Naive thymus-derived CD8-positive, alpha-beta T cell (primary cell): ENCODE measurements at places on chromosomes 5 and 9. TPM values are rescaled to one million over a fixed set of nuclear protein-coding genes. Genes with fewer than 3 reads are reported as not detected.

DNA sequence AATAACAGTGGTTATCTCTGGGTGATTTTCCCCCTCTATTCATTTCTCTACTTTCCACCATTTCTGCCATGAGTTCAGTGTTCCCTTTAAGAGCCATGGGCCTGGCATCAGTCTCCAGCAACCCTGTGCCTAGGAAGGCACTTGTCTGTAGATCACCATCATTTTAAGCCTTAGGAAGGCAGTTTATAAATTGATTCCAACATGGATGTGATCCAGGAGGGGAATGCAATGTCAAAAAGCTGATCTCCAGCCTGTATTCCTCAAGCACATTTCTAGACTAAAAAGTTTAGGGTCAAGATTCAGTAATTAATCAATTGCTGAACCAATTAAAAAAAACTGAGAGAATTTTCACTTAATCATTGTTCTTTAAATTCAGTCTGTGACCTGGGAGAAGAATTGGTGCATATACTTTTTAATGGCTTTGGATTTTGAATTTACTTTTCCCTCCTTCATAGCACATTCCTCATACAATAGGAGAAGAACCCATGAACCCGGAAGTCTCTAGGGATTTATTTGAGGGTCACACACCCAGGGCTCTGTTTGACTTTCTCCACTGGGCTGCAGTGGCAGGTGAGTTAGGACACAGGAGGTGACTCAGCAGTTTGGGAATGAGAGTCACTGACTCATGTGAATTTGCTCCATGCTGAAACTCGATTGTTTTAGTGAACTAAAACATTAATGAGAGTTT lies 6.1 kb upstream of the ERMP1 start:
- no peaks in the 10 kb centered on the region for H3K27me3 ChIP-seq
- no peaks in the 10 kb centered on the region for H3K36me3 ChIP-seq
- H3K4me1 ChIP-seq = peaks cover 58% of the 10 kb centered on the region
- H3K4me3 ChIP-seq = no peak overlapping the region

DNA sequence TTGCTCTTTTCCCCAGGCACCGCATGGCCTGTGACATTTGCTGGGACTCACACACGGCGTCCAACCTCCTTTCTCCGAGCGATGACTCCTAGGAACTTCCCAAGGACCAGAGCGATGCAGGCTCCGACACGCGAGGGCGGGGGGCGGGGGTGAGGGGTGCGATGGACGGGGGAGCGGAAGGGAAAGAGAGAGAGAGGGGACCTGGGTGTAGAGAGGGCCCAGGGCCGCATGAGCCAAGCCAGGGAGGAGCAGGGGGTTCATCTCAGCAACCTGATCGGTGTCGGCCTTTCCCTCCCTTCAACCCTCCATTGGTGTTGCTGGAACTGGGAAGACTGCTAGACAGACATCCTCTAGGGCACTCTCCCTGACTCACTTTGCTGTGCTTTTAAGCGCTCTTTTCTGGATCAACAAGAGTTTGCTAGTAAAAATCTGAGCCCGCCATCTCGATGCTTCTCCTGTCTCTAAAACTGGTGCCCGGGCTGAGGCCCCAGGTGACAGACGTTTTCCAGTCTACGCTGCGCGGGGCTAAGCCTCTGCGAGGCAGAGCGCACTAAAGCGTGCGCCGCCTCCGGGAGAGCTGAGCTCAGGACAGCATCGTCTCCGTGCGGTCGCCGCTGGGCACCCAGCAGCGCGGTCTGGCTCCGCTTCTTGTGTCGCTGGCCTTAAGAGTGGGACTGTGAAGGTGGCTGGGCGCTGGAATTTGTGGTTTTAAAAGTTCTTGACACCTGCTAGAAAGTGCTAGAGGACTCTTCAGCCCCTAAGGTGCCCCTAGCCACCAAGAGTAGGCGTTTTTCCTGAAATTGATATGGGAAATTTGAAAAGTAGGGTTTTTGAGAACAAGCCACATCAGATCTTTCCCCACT lies 1.0 kb upstream of the TSLP start:
- peaks cover 38% of the 10 kb centered on the region for H3K4me1 ChIP-seq
- H3K27ac ChIP-seq = no peak overlapping the region
- H3K36me3 ChIP-seq = no peaks in the 10 kb centered on the region

DNA sequence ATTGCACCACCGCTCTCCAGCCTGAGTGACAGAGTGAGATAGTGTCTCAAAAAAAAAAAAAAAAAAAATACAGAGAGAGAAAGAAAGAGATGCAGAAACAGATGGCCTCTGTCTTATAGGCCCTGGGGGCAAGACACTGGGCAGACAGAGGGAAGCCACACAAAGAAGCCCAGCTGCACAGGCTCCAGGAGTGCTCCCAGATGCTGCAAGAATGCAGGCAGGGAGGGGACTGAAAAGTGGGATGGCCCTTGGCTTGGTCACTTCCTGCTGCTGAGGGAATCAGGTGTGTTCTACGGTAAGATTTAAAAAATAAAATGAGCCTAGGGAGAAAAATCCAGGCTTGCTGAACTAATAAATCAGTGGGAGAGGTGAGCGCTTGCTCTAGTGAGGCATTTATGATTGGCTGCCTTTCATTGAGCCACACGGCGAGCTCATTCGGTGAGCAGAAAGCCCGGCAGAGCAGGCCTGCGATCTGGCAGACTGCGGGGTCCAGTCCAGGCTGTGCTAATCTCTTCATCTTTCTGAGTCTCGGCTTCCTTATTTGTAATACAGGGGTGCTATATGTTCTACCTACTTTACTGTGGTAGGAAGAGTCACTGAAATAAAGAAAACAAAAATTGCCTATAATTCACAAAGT lies 80.6 kb downstream of the RAD23B start:
- H3K4me1 ChIP-seq = no peaks in the 10 kb centered on the region
- no peak overlapping the region for H3K27ac ChIP-seq
- no peak overlapping the region for H3K4me3 ChIP-seq
- H3K27me3 ChIP-seq = peaks cover 7% of the 10 kb centered on the region

GRCh38 chr5:7991125-7991821 lies 122.3 kb downstream of the MTRR start:
- H3K4me3 ChIP-seq = no peak overlapping the region
- DNase-seq = no peak
- H3K4me1 ChIP-seq = no peaks in the 10 kb centered on the region
- H3K36me3 ChIP-seq = no peaks in the 10 kb centered on the region
- peaks cover 1% of the 10 kb centered on the region for H3K27me3 ChIP-seq

DNA sequence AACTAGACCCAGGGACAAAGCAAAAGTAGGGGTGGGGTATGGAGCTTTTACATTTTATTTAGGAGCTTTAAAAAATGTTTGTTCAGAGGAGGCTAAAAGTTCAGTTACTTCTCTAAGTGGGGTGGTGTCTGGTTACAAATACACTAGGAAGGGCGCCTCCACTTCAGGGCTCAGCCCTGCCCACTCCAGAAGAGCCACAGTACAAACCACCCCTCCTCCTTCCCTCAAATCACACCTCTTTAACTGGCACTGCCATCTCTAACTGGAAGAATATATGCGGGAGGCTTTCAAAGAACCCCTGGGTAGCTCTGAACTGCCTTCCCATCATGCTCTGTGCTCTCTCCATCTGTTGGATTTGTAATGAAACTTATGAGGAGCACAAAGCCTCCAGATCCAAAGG lies 98.8 kb upstream of the NFIB start:
- peaks cover 4% of the 10 kb centered on the region for H3K27me3 ChIP-seq
- no peak overlapping the region for H3K4me3 ChIP-seq
- H3K36me3 ChIP-seq = no peaks in the 10 kb centered on the region
- no peak overlapping the region for H3K27ac ChIP-seq

- H3K27ac ChIP-seq = no peak overlapping the region
- H3K4me3 ChIP-seq = no peak overlapping the region
- H3K4me1 ChIP-seq = peaks cover 6% of the 10 kb centered on the region
- H3K27me3 ChIP-seq = peaks cover 16% of the 10 kb centered on the region
- H3K36me3 ChIP-seq = no peaks in the 10 kb centered on the region
- DNase-seq = no peak
These were observed 122.6 kb downstream of the APBA1 start for GRCh38 chr9:69549310-69550202.

- no peak for DNase-seq
- peak overlapping the region; percentile 66 for H3K4me3 ChIP-seq
- peak overlapping the region; percentile 94 for H3K27ac ChIP-seq
These were observed 9.9 kb upstream of the IQGAP2 start for GRCh38 chr5:76393035-76393680.

DNA sequence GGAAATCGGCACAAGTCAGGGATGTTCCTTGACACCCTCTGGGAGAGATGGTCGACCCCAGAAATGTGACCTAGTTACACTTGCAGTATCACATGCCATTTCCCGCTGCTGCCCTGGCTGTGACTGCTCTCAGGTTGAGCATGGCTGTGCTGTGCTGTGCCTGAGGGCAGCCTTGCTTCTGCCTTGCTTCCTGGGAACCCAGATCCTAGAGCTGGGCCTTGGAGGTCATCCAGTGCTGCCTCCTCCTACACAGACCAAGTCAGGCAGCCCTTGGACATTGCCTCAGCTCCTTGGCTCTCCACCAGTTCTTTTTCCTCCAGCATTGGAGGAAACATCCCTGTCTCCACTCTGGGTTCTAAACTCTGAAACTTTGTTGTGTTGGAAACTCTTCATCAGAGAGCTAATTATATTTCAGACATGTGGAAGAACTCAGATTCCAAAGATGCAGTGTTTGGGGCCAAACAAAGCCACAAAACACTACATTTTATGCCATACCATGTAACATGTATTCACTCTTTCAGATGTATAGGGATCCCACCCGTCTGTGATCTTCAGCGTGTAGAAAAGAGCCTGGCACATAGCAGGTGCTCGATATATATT lies 6.1 kb downstream of the MAMDC2 start:
- H3K4me3 ChIP-seq = no peak overlapping the region
- no peak overlapping the region for H3K27ac ChIP-seq
- DNase-seq = no peak
- no peaks in the 10 kb centered on the region for H3K36me3 ChIP-seq
- H3K27me3 ChIP-seq = peaks cover 50% of the 10 kb centered on the region

DNA sequence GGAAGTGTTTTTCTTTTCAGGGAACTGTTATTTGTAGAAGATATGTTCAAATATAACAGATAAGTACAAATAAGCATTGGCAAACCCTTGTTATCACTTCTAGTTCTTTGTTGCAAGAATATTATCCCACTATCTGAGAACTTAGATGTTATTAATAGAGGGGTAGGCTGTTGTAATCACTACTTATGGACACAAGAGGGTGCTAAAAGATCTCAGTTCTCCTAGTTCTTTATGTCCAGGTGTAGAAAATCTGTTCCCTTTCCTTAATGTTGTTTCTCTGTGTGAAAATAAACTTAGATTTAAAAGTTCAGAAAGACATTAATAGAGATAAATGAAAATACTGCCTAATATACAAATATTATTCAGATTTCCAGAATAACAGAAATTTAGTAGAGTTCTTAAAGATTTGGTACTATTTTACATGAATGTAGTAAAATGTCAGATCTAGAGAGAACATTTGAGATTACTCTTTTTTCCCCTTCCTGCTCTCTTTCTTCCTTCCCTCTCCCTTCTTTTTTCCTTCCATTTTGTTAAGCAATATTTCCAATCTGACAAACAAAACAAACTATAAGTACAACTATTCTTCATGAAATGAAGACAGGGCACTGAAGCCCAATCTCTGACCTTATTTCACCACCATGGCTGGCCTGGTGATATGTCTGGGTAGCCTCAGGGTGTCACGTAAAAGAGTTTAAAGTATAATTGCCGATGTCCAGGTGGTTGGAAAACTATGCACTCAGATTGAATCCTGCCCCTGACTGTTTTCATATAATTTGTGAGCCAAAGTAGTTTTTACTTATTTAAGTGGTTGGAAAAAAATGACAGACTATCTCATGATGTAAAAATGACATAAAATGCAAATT lies 43.6 kb upstream of the C5orf46 start:
- H3K36me3 ChIP-seq = no peaks in the 10 kb centered on the region
- no peak overlapping the region for H3K4me3 ChIP-seq
- DNase-seq = no peak
- no peaks in the 10 kb centered on the region for H3K27me3 ChIP-seq
- no peaks in the 10 kb centered on the region for H3K4me1 ChIP-seq

- DNase-seq = no peak
- no peaks in the 10 kb centered on the region for H3K27me3 ChIP-seq
- peaks cover 3% of the 10 kb centered on the region for H3K4me1 ChIP-seq
- no peaks in the 10 kb centered on the region for H3K36me3 ChIP-seq
- no peak overlapping the region for H3K27ac ChIP-seq
- H3K4me3 ChIP-seq = no peak overlapping the region
These were observed 93.2 kb upstream of the PHYKPL start for GRCh38 chr5:178325679-178326373.

GRCh38 chr5:181245427-181246275 lies 1.9 kb upstream of the RACK1 start:
- H3K4me3 ChIP-seq = peak overlapping the region; percentile 94
- H3K27ac ChIP-seq = peak overlapping the region; percentile 95
- no peaks in the 10 kb centered on the region for H3K27me3 ChIP-seq
- no peak for DNase-seq
- peaks cover 3% of the 10 kb centered on the region for H3K36me3 ChIP-seq

DNA sequence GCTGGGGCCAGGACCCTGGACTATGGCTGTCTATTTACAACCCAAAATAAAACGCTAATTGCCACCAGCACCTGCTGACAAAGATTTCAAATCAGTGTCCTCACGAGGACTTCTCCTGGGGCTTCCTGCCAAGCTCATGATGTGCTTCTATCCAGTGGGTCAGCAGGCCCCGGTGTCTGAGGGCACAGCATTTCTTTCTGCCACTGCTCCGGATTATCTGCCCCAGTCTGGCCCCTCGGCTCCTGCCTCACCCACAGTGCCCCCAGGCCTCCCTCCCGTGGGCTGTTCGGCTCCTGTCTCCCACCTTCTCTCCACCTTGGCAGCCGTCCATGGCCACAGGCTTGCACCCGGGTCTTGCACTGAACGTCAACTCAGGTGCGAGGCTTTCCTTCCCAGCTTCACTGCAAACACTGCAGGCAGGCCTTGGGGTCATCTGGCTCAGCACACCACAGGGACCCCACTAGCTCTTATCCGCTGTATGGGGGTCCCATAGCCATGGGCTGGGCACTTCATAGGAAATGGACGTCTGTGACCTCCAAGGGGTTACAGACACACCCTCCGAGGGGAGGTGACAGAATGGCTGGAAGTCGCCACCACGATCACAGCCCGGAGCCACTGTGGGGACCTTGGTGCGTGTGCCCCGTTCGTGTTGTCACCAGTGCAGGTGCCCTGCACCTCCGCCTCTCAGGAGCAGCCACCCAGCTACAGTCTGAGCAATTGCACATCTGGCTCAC lies 43.8 kb upstream of the FCN1 start:
- H3K27me3 ChIP-seq = peaks cover 3% of the 10 kb centered on the region
- no peak overlapping the region for H3K4me3 ChIP-seq
- H3K27ac ChIP-seq = no peak overlapping the region
- no peak for DNase-seq
- H3K4me1 ChIP-seq = no peaks in the 10 kb centered on the region

Gene PTGS1
- 0.60 TPM for total RNA-seq

Gene FREM1
- not detected for total RNA-seq
